CD4-positive, alpha-beta T cell treated with Interleukin-6 at 100 ng/mL for 8 hours (primary cell): ENCODE measurements at places on chromosomes 16 and 17.

DNA sequence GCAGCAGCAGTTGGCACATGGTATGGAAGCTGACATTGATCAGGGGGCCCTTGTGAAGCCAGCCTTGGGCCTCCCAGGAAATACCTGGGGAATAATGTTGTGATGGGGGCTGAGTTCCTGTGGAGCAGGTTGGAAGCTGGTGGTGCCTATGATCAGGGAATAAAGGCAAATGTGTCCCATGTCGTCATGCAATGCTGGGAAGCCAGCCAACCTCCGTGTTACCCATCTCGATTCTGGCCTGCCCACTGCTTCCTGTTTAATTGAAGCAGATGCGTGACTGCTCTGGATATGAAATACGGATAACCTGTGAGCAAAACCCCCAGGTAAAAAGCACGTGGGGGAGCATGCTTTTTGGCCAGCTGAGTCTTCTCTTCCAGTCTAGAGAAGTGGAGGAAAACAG, 580.4 kb upstream of the HSBP1 start:
- DNase-seq: no peak

DNA sequence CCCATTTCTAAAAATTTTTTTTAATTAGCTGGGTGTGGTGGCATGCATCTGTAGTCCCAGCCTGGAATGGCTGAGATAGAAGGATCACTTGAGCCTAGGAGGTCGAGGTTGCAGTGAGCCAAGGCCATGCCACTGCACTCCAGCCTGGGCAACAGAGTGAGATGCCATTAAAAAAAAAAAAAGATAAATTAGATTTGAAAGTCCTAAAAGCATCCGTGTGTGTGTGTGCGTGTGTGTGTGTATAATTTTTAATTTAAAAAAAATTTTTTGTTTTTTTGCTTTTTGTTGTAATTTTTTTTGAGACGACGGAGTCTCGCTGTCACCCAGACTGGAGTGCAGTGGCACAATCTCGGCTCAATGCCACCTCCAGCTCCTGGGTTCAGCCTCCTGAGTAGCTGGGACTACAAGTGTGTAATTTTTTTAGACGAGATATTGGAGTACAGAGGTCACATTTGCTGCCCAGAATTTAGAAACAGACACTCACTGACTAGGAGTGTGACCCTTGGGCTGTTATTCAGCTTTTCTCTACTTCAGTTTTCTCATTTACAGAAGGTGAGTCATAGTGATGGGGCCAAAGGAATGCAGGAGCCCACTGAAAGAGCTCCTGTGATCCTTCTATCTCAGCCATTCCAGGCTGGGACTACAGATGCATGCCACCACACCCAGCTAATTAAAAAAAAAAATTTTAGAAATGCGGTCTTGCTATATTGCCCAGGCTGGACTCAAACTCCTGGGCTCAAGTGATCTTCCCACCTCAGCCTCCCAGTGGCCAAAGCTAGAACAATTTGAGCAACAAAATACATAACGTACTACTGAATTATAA, 25.5 kb upstream of the TBX4 start:
- no peak for DNase-seq

GRCh38 chr17:79023886-79024771, at the start of gene C1QTNF1:
Gene C1QTNF1, plus strand, starts transcription at chr17:79024169. Its CDS starts 19,800 bp downstream, at chr17:79043969.
- DNase-seq: no peak

DNA sequence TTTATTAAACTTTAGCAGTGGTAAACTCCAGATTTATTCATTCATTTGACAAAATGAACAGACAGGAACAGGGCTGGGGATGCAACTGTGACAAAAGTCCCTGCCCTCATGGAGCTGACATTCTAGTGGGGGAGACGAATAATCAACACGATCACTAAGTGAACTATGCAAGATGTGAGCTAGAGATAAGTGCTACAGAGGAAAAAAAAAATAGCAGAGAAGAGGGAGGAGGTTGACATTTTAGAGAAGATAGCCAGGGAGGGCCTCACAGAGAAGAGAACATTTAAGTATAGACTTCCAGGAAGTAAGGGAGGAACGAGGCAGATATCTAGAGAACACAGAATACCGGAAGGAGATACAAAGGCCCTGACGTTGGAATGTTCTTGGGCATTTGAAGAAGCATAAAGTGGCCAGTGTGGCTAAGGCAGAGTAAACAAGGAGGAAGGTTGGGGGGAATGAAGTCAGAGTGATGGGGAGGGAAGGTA, 17.9 kb upstream of the AP1G1 start:
- no peak for DNase-seq

- no peak for DNase-seq
Measured at GRCh38 chr16:5366126-5366525, 268.5 kb upstream of the EEF2KMT start.

DNA sequence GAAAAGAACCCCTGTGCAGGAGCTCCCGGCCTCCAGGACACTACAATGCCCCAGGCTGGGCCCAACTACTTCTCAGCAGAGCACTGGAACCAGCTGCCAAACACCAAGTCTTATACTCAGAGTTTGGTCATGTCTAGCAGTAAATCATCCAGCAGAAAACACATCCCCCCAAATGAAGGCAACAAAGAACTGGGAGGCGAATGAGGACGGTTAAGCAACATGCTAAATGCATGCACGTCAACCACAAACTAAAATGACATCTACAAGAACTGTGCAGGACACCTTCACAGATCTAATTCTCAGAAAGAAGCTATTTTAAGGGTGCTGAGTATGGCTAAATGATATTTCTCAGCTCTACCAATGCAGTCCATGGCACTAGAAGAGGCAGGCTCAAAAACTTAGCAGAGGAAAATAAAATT, 7.6 kb upstream of the IRX5 start:
- DNase-seq: no peak

DNA sequence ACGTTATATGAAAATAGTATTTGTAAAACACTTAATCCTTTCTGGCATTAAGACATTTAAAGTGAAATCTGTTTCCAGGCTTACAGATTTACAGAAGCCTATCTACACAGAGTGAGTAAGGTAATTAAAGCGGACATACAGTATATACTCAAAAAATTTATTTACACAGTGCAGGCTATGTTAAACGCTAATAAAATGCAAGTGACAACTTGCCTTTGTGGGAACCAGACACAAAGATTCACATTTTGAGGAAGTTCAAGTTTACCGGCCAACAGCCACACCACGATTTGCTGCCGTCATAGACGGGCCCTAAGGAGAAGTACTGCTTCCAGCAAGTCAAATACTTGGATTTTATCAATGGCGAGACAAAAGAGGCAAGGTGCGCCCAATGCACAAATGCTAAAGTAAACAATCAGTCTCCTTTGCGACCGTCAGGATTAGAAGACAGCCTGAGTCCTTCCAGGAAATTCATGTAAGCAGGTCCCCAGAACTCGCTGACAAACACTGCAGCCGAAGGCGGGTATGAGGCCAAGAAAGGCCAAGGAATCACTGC, 801 bp downstream of the VPS35 start:
- DNase-seq: no peak

DNA sequence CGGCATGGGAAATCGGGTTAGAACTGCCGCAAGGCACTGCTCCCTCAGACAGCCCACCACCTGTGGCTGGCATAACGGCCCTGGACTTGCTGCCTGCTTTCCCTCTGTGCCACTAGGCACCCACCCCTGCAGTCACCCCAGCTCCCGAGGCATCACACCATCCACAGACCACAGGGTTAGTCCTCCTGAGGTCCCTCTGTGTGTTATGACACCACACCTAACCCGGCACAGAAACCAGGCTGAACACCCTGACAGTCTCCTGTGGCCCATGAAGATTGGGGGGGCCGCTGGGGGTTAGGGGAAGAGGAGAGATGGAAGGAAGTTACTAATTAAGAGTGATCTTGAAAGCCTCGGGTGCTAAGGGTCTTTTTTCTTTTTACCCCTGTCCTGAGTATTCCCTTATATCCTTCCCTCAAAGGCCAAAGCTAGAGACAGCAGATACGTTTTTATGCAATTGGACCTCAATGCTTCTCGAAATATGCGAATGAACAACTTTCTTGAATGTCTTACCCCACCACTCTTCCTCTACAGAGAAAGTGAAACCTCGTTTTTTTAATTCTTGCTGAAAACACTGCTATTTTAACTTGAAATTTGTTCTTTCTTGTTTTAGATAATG, 7.0 kb downstream of the CYTH1 start:
- DNase-seq: peak; percentile 57

DNA sequence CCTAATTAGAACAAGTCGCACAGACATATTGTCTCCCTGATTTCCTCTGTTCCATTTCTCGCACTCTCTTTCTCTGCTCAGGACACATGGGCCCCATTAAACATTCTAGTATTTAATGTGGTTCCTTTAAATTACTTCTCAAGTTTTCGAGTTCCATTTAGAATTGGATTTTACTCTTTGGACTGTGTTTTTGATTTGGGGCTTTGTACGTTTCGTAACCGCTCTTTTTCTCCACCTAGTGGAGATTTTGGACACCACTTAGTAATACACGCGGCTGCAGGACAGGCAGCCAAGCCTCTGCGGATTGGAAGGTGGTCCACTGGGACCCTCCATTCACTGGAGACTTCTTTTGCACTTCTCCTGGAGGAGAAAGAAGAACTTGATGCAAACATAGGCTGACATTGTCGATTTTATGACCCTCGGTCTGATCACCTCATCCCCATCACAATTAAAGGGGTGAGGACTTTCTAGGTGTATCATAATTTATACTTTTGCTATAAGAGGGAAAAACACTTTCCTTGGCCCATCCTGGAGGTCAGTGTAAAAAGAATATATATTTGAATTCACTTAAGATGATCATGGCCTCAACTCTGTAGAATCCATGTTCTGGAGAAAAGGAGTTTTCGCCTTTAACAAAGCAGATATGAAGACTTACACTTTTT, 85.7 kb downstream of the NOG start:
- peak; percentile 11 for DNase-seq

GRCh38 chr16:48218473-48218872, 25.6 kb upstream of the LONP2 start:
- DNase-seq: no peak

DNA sequence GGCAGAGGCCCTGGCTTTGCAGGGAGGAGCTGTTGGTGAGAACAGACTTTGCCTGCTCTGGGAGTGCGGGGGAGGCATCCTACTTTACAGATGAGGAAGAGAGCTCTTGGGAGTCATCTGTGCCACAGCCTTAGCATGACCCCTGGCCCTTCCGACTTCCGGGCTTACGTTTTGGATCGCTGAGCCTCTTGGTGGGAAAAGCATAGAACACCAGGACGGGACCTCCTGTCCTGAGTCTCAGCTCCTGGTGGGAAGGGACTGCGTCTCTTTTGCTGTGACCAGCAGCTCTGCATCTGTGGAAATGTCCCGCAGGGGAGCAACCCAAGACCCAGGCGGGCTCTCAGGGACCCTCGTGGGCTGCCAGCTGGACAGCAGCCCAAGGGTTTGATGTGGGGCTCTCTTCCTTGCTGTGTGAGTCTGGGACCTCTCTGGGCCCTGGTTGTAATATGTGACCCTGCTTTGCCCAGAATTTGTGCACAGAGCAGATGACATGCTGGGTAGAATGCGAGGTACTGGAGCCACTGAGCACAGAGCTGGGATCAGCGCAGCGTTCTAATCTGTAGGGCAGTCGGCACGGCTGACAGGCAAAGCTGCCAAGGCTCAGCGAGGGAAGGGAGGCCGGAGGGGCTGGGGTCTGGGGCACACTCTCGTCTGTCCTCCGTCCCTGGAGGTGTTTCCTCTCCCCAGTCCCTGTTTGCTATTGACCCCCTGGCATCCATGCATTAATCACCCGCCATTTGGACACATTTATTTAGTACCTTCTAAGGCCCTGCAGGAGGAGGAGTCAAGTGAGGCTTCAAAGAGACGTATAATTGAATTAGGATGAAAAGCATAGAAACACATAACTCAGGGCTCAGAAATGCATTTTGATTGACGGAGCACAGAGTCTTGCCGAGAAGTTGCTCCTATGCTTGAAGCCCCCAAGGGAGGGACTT, 64.0 kb downstream of the NT5M start:
- no peak for DNase-seq

GRCh38 chr17:80817321-80817845, 174.3 kb upstream of the CHMP6 start:
- DNase-seq: no peak

GRCh38 chr16:17939723-17940122, 396.8 kb downstream of the NPIPA8 start:
- no peak for DNase-seq

DNA sequence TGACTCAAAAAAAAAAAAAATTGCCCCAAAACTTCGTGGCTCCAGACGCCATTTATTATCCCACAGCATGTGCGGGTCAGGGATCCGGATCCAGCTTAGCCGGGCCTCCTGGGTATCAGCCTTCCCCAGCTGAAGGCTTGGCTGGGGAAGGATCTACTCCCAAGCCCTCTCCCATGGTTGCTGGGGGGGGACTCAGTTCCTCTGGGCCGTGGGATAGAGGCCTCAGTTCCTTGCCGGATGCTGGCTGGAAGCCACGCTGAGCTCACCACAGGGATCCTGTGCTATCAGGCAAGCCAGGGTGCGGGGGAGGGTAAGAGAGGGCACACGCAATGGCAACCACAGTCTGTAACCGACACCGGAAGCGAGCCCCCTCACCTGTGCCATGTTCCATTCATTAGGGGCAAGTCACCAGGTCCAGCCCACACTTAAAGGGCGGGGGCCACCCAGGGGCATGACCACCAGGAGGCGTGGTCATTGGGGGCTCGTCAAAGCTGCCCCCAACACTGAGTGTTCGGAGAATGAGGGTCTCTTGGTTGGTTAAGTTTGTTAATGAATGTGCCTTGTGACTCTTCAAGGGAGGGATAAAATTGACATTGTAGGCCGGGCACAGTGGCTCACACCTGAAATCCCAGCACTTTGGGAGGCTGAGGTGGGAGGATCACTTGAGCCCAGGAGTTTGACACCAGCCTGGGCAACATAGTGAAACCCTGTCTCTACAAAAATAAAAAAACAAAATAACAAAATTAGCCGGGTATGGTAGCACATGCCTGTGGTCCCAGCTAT, 210.0 kb upstream of the GSE1 start:
- DNase-seq: no peak
